ENCODE measurements at places on chromosomes 2 and 18.

DNA sequence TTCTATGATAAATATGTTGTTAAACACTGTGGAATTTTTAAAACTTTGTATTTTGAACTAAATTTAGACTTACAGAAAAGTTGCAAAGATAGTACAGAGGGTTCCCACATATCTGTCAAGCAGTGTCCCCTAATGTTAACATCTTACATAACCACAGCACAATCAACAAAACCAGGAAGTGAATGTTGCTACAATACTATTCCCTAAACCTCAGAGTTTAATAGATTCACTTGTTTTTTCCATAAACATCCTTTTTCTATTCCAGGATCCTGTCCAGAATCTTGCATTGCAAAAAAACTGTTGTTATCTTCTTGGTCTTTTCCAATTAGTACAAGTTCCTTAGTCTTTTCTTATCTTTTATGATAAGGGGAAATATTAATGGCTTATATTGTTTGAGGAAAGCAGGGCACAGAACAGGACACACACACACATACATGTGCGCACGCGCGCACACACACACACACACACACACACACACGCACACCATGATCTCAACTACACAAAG, 251.1 kb upstream of the TRIB2 start:
- DNase-seq = no peak

- DNase-seq = no peak
Observed at GRCh38 chr2:118990757-118991545, 49.0 kb downstream of the MARCO start.

GRCh38 chr2:237147317-237147716, 61.6 kb downstream of the COPS8 start:
- no peak for DNase-seq

DNA sequence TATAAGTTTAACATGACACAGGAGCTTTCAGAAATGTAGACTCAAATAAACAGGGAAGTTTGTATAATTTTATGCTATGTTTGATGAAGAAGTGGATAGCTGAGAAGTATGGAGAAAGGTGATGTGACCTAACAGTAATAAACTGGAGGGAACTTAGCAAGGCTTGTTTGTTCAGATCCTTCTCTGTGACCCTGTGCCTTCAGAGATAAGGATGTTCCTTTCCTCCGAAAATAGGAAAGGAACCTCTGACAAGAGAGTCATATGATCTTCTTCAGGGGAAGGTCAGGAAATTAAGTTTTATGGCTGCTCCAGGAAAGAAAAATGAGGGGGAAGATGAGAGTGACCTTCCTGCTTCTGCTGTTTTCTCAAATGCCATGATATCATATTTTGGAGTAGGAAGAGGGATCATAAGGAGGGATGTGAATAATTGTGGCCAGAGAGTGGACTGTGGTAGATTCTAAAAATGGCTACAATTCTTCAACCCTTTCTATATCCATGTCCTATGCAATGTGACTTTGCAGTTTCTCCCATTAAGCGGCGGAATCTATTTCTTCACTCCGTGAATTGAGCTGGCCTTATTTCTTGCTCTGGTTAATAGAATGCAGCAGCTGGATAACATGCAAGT, 8.5 kb upstream of the C2orf69 start:
- DNase-seq = no peak

DNA sequence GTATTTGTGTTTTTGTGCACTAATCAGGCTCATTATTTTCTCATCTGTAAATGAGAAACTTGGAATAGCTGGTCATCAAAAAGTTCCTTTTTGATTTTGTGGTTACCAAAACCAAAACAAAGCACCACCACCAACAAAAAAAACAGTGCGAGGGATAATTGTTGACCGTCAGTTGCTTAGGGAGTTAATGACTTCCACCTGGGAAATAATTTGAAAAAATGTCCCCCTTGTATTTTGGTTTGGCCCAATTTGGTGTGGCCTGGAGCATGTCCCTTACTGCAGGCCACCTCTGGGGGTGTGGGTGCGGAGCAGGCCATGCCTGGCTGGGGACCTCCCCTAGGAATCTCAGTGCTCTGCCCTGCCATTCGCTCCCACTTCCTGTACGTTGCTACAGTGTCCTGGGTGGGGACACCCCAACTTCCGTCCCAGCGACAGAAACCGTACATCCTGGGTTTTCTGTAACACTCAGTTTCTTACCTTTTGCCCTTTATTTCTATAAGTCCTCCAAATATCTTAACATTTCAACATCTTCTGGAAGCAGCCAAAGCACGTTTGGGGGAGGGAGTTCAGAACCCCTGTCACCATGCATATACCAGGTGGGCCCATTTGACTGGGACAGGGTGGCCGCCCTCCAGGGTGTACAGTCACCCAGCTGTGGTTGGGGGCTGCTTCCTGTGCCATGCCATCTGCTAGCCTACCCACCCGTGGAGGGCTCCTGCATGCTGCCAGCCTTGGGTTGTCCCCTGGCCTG, 31.3 kb downstream of the NCK2 start:
- DNase-seq = peak; percentile 13

GRCh38 chr2:206092297-206092696, 6.3 kb upstream of the INO80D start:
- no peak for DNase-seq

- DNase-seq = peak; percentile 34
Observed at GRCh38 chr18:23662309-23663263, at the start of gene ANKRD29. Gene ANKRD29 (minus strand): TSS chr18:23662911. CDS start chr18:23662730, 181 bp downstream.

DNA sequence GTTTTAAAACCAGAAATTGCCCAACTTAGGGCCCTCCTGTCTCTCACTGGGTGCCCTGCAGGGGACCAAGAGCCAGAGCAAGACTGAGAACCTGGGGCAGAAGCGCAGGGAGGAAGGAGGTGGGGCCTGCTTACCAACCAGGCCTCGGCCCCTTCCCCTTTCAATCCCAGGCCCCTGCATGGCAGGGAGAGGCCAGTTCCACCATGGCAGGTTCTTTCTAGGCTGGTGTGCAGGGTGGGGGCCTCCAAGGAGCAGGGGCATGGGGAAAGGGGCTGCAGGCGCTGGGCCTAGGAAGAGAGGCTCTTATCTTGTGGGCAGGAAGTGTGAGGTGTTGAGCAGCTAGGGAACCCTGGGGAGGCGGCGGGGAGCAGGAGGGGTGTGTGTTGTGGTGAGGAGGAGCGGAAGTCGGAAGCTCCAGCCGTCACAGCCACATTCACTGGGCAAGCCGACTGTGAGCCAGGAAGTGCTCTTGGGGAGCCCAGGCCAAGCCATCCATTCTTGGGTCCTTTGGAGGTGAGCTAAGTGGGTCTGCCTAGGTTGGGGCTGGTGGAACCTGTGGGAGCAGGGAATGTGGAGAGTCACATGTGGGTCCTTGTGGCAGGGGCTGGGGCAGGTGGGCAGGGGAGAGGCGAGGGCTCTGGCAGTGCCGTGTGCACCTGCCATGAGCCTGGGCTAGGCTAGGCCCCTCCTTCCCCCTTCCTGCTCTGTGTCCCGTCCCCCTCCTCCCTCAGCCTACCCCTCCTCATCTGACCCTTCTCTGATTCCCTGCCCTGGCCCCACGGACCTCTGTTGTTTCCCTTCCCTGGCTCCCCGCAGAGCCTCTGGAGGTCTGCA, at the start of gene PSD4:
Gene PSD4, plus strand, starts transcription at position 430 of the 834 bp plus-strand sequence. CDS start 8,486 bp downstream, outside the sequence.
- DNase-seq = no peak

DNA sequence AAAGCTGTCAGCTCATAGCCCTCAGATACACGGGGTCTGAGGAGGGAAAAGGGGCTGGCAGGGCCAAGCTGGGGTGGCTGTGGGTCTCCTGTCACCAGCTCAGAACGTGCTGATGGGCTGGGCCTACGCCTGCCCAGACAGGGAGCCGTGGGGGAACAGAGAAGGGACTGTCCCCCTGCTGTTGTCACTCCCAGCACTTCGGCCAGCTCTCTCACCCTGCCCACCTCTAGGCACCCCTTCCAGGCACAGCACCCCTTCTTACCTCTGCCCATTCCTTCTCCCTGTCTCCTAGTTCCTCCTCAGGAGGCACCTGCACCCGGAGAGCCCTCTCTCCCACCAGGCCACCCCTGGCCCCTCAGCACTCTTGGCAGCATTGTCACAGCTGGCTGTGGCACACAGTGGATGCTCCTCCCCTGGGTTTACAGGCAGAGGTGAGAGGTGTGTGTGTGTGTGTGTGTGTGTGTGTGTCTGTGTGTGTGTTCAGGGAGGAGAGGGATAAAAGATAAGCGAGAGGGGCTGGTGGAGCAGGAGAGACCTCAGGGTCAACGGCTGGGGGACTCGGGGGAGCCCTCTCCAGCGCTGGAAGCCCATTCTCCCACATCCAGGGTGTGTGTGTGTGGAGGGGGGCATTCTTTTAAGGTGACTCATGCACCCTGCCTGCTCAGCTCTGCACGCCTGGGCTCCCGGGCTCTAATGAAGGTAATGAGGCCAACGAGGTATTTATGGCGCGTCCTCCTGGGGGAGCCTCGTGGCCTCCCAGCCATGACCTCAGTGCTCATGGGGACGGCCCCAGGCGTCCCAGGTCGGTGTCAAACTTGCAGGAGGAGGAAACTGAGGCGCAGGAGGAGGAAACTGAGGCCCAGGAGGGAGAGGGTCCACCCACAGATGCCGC, 66.1 kb upstream of the SMAD7 start:
- DNase-seq = no peak

DNA sequence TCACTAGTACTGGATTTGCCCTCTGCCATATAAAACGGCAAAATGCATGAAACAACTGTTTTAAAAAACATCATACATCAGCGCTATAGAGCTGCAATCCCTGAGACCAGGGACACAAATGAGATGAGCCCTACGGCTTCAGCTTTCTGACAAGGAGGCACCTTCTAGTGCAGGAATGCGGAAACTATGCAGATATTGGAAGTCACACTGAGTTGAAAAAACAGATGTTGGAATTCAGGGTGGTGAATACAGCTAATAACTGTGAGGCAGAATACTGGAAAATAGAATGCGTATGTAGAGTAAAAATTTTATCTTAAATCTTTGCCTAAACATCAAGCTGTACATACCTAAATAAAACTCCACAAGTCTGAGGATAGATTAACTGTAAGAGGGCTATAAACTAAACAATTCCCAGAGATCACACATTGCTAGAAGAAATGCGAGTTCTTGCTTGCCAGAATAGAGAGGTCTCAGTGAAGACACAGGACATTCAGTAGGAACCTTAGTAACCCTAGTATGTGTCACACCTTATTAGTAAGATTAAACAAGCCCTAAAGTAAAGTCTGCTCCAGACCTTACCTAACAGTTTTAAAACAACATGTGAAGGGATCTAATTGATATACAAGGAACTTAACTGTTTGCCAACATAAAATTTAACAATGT, 541.4 kb upstream of the DDX18 start:
- DNase-seq = no peak

GRCh38 chr2:186595219-186595618, 5.4 kb downstream of the ITGAV start:
- DNase-seq = no peak

DNA sequence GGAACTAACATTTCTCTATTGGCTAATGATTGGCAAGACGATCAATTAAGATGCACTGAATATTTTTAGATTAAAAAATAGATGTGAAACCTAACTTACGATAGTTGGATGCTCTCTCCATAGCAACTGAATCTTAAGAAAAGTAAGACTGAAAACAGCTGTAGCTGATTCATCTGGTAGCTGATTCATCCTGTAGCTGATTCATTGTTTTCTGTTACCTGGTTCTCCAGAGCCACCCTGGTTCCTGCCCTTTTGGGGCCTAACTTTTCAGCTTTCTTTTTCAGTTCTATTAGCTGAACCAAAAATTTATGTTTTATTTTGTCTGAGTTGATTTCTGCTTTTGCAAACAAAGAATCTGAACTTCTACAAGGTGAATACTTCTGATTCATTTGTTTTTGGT, 22.7 kb upstream of the SPR start:
- no peak for DNase-seq

DNA sequence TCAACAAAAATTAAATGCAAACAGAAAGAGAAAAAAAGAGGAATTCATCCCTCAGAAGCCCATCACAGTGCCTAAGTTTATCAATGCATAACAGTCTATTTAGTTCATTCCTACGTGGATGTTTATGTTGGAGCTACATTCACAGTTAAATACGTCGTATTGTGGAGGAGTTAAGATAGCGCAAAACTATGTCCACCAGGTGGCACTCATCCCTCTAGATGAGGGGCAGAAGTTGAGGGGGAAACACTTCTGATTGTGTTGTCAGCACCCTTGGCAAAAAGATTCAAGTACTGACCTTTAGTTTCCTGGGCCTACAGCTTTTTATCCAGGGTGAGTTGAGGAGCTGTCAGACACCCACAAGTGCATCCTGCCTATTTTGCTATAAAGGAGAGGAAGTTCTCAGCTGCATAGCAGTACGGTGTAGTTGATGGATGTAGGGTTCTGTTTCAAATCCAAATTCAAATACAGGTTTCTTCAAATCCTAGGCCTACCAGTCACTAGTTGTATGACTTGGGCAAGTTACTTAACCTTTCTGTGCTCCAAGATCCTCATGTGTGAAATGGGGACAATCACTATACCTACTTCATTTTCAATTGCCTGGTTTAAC, 26.8 kb upstream of the MYO1B start:
- peak; percentile 27 for DNase-seq

- DNase-seq = no peak
Observed at GRCh38 chr2:113895819-113896563, 6.1 kb downstream of the ACTR3 start.

GRCh38 chr2:72815655-72816278, 10.1 kb downstream of the EXOC6B start:
- DNase-seq = no peak

- DNase-seq = no peak
Observed at GRCh38 chr2:6657855-6658254, 207.9 kb downstream of the CMPK2 start.

- DNase-seq = no peak
Observed at GRCh38 chr2:119731983-119732382, 27.7 kb upstream of the PTPN4 start.

- no peak for DNase-seq
Observed at GRCh38 chr2:28318462-28319117, 74.1 kb upstream of the FOSL2 start.

DNA sequence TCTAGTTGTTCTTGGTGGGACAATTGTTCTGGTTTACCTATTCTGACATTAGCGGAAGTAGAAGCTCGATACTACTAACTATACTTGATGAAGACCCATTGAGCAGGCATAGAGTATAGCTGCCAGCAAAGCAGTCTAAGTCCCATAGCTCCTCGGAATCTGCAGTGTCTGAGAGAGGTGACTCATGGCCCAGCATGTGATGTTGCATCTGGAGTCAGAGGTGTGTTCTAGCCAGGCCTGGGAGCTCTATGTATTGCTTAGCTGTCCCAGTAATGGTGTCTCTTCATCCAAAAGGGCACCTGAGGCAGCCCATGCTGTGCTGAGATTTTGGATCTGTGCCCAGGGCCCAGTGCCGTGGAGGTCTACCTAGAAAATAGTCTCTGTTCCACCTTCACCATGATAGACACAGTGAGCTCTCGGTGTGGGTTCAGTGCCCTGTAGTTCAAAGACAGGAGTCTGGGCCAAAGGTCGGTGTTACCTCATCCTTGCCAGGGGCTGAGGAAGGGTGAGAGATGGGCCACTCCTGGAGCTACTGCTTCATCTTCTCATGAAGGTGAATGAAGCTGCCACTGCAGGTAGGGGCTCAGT, 47.3 kb downstream of the MEX3C start:
- no peak for DNase-seq

All from NCI-H1105 (cell line).